GM23338 (cell line): ENCODE measurements at places on chromosomes 6 and 20. TPM values are rescaled to one million over a fixed set of nuclear protein-coding genes. Genes with fewer than 3 reads are reported as not detected.

Gene RALGAPB
- polyA plus RNA-seq = 7.7 and 10.2 TPM in 2 replicates

Gene NR2E1
- polyA plus RNA-seq = not detected in 2 replicates

Gene CTSZ
- polyA plus RNA-seq = 0.58 and 0.63 TPM in 2 replicates

Gene TRIM15
- 0.21 and 0.26 TPM in 2 replicates for polyA plus RNA-seq

Gene TRIM40
- polyA plus RNA-seq = not detected in 2 replicates

Gene NRN1
- polyA plus RNA-seq = 0.42 and 0.71 TPM in 2 replicates

Gene FAM83C
- not detected in 2 replicates for polyA plus RNA-seq

Gene SOBP
- 1.5 and 2.2 TPM in 2 replicates for polyA plus RNA-seq

Gene ZBTB2
- 10.7 and 11.4 TPM in 2 replicates for polyA plus RNA-seq

Gene FAM217A
- polyA plus RNA-seq = not detected in 2 replicates

Gene ANKRD66
- polyA plus RNA-seq = not detected in 2 replicates

Gene COQ3
- polyA plus RNA-seq = 22.5 and 24.9 TPM in 2 replicates

Gene RIMS1
- polyA plus RNA-seq = 0.89 and 1.1 TPM in 2 replicates

Gene PDRG1
- polyA plus RNA-seq = 27.8 and 28.4 TPM in 2 replicates

Gene RSPH4A
- 0.54 and 1.0 TPM in 2 replicates for polyA plus RNA-seq

Gene LGSN
- polyA plus RNA-seq = 0.15 TPM in 1 of 2 replicates, not detected in the other

Gene SYCP2
- 0.14 and 0.50 TPM in 2 replicates for polyA plus RNA-seq

Gene GABRR1
- 0.12 and 0.37 TPM in 2 replicates for polyA plus RNA-seq

Gene PTCRA
- 0.30 TPM in 1 of 2 replicates, not detected in the other for polyA plus RNA-seq

Gene SIRPD
- polyA plus RNA-seq = not detected in 2 replicates

Gene CST8
- polyA plus RNA-seq = not detected in 2 replicates

Gene IL17F
- polyA plus RNA-seq = 0.35 TPM in 1 of 2 replicates, not detected in the other

Gene FOXF2
- not detected in 2 replicates for polyA plus RNA-seq
